ENCODE measurements at places on chromosomes 1 and 21. TPM values are rescaled to one million over a fixed set of nuclear protein-coding genes. Genes with fewer than 3 reads are reported as not detected.

The SELL gene
- 135 TPM for total RNA-seq

The MAP1LC3C gene
- total RNA-seq, result not detected

The ATP6V1G3 gene
- not detected for total RNA-seq

The ESRRG gene
- total RNA-seq, result not detected

The HPDL gene
- 10.3 TPM for total RNA-seq

The ACTA1 gene
- not detected for total RNA-seq

The C1orf53 gene
- 0.75 TPM for total RNA-seq

The NBPF10 gene
- 1.6 TPM for total RNA-seq

The B3GALT2 gene
- 7.1 TPM for total RNA-seq

The KRTAP10-1 gene
- not detected for total RNA-seq

The GNG4 gene
- not detected for total RNA-seq

The IL20 gene
- total RNA-seq, result not detected
